ENCODE measurements at places on chromosomes 6 and 20.

GRCh38 chr20:16821211-16822089 is 73.3 kb downstream of the OTOR start:
- H3K4me3 ChIP-seq: no peak overlapping the region
- H3K36me3 ChIP-seq: no peaks in the 10 kb centered on the region
- DNase-seq: no peak
- no peaks in the 10 kb centered on the region for H3K27me3 ChIP-seq

GRCh38 chr6:24614043-24614420 is 32.0 kb downstream of the KIAA0319 start:
- no peak for DNase-seq
- no peaks in the 10 kb centered on the region for H3K27me3 ChIP-seq
- no peak overlapping the region for H3K27ac ChIP-seq

- no peaks in the 10 kb centered on the region for H3K27me3 ChIP-seq
- no peak overlapping the region for H3K27ac ChIP-seq
- H3K4me1 ChIP-seq: no peaks in the 10 kb centered on the region
- no peak overlapping the region for H3K4me3 ChIP-seq
- no peaks in the 10 kb centered on the region for H3K36me3 ChIP-seq
Observed at GRCh38 chr20:2619961-2620595, 32.4 kb upstream of the NOP56 start.

DNA sequence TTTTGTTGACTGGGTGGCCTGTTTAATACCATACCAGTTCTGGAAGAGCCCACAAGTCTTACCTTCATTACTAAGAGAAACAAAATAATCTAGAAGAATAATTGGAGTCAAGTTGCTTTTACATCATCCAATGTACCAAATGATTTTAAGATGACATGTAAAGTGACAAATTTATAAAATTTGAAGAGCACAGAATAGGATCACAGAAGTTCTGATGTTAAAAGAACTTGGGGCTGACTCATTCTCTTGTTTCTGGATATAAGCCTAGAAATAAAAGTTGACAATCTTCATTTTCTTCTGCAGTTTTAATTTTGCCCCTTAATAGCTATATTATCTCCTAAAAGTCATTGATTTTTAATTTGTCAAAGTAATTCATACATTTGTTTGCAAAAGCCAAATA is 317.5 kb upstream of the MARCKS start:
- H3K4me1 ChIP-seq: no peaks in the 10 kb centered on the region
- H3K27ac ChIP-seq: no peak overlapping the region
- H3K36me3 ChIP-seq: no peaks in the 10 kb centered on the region

DNA sequence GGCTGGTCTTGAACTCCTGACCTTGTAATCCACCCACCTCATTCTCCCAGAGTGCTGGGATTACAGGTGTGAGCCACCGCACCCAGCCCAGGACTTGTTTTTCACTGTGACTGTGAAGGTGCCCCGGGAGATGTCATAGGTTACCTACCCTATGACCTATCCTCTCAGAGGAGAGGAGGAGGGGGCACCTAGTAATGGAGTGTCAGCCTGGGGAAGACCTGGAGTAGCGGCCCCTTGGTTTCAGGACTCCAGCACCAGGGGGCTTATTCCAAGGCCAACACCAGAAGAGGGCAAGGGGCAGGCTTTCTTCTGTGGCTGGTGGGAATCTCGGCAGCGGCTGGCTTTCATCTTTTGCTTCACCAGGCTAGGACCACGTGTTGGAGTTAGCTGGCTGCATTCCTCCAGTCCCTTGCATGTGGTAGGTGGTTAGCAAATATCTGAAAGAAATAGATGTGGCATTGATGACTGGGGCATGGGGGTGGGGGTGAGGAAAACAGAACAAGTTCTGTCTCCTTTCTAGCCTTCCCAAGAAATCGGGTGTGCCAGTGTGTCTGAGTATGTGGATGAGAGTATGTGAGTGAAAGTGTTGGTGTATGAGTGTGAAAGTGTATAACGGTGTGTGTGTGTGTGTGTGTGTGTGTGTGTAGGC is 7.9 kb upstream of the ITPR3 start:
- H3K4me1 ChIP-seq: peaks cover 16% of the 10 kb centered on the region
- H3K27me3 ChIP-seq: no peaks in the 10 kb centered on the region
- no peaks in the 10 kb centered on the region for H3K36me3 ChIP-seq
- H3K4me3 ChIP-seq: no peak overlapping the region

DNA sequence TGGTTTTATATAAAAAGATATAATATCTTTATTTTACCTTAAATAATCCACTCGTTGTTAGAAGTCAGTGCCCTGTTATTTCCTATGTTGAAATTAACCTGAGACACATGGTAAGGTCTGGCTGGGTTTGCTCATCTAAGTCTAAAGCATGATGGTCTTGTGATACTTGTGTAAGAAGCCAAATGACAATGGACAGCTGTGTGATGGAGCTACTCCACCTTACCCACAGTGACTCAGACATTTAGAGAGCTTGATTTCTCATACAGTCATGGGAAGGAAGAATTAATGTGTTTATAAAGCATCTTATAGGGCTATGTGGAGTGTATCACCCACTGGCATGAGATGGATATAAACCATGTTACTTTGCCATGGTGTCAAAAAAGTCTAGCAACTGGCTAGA is 11.7 kb downstream of the CTCFL start:
- no peaks in the 10 kb centered on the region for H3K4me1 ChIP-seq
- no peak overlapping the region for H3K27ac ChIP-seq
- no peak for DNase-seq
- H3K4me3 ChIP-seq: no peak overlapping the region
- H3K36me3 ChIP-seq: no peaks in the 10 kb centered on the region
- no peaks in the 10 kb centered on the region for H3K27me3 ChIP-seq

- no peak overlapping the region for H3K4me3 ChIP-seq
- H3K27me3 ChIP-seq: no peaks in the 10 kb centered on the region
- H3K36me3 ChIP-seq: no peaks in the 10 kb centered on the region
Observed at GRCh38 chr6:168968228-168968627, 285.4 kb downstream of the THBS2 start.

DNA sequence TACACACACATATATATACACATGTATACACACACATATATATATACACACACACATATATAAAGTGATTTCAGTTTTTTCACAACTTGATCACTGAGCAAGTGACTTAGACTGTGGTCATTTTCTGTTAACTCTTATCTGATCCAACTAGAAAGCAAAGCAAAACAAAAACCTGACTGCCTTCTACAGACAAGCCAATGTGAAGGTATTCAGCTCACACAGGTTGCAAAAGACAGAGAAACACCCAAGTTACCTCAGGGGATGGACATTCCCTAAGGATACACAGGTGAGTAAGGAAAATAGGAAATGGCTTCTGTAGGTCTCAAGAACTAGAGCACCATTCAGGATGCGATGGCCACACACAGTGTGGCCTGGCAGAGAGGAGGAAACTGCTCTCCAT is 58.4 kb upstream of the IER3 start:
- H3K4me1 ChIP-seq: no peaks in the 10 kb centered on the region
- DNase-seq: no peak
- H3K36me3 ChIP-seq: no peaks in the 10 kb centered on the region

- H3K36me3 ChIP-seq: no peaks in the 10 kb centered on the region
- H3K4me3 ChIP-seq: no peak overlapping the region
- H3K27ac ChIP-seq: no peak overlapping the region
- no peaks in the 10 kb centered on the region for H3K4me1 ChIP-seq
- H3K27me3 ChIP-seq: no peaks in the 10 kb centered on the region
- DNase-seq: no peak
Observed at GRCh38 chr6:166775923-166776220, 148.8 kb upstream of the RPS6KA2 start.

DNA sequence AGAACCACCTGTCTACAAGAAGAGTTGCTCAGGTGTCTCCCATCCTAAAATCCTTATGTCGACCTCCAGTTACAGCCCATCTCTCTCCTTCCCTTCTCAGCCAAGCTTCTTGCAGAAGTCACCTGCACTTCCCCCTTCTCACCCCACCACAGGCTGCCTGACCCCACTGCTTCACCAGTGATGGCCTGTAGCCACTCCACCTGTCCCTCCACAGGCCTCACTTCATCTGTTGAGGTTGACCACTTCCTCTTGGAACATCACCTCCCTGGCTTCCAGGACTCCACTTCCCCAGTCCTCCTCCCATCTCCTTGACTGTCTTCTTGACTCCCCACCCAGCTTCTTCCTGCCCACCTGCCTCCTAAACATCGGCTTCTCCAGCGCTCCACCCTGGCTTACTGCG is 25.4 kb downstream of the MRPL14 start:
- no peak overlapping the region for H3K4me3 ChIP-seq
- no peaks in the 10 kb centered on the region for H3K27me3 ChIP-seq
- DNase-seq: no peak
- H3K4me1 ChIP-seq: no peaks in the 10 kb centered on the region
- peaks cover 36% of the 10 kb centered on the region for H3K36me3 ChIP-seq

DNA sequence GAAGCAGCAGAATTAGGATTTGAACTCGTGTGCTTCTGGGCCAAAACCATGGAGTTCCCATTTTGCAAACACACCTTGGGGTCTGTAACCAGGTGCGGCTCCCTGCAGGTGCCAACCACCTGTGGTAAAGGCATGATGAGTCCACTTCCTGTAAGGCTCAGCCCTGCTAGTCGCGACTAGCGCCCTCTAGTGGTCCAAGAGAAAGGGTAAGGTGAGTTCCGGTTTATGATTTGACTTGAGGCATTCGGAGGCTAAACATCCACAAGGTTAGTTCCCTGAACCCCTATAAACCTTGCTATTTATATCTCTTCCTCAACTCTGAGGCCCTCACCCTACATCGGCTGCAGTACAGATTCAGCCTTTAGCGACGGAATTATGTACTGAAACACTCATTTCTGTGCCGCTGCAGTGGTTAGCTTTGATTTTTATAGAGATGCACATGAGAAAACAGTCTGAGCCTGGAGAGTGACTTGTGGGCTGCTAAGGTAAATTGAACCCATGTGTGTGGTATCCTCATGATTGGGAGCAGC is 173.4 kb downstream of the PLCB1 start:
- H3K36me3 ChIP-seq: no peaks in the 10 kb centered on the region
- H3K4me1 ChIP-seq: peaks cover 43% of the 10 kb centered on the region
- no peak for DNase-seq
- no peak overlapping the region for H3K27ac ChIP-seq
- H3K4me3 ChIP-seq: no peak overlapping the region

DNA sequence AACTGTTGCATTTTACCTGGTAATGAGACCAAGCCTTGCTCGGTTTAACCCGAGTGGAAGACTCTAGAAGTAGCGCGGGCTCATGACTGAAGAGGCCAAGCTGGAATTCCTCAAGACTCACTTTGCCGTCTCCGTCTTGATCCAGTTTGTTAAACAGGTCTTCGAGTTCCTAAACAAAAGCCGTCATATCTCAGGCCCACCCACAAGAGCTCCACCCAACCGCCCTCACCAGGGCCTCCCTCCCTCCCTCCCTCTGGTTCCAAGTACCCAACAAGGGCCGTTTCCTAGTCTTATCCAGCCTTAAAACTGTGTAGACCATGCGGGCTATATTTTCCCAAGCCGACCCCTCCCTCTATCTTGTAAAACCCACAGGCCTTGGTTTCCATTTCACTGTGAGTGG is 81.4 kb downstream of the NINL start:
- H3K36me3 ChIP-seq: no peaks in the 10 kb centered on the region
- DNase-seq: no peak
- H3K27ac ChIP-seq: no peak overlapping the region
- H3K27me3 ChIP-seq: no peaks in the 10 kb centered on the region
- no peak overlapping the region for H3K4me3 ChIP-seq

GRCh38 chr6:148530976-148531375 is 188.3 kb downstream of the SASH1 start:
- peaks cover 66% of the 10 kb centered on the region for H3K36me3 ChIP-seq
- no peak overlapping the region for H3K4me3 ChIP-seq
- DNase-seq: no peak
- H3K27me3 ChIP-seq: no peaks in the 10 kb centered on the region
- peak overlapping the region; percentile 71 for H3K27ac ChIP-seq

DNA sequence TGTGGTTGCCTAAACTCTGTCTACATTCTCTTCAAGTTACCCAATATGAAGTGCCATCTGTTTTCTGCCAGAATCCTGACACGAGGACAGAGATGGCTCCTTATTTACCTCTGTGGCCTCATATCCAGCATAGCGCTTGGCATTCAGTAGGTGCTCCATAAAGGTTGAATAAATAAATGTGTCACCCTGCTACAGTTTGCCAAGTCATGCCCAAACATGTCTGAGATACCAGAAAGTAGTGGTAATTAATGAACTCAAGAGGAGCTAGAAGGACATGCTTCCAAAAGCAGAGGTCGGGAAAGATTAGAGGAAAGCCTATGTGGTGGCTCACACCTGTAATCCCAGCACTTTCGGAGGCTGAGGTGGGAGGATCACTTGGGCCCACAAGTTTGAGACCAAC is 30.9 kb upstream of the E2F3 start:
- H3K27ac ChIP-seq: no peak overlapping the region
- no peaks in the 10 kb centered on the region for H3K27me3 ChIP-seq
- no peaks in the 10 kb centered on the region for H3K4me1 ChIP-seq
- H3K36me3 ChIP-seq: no peaks in the 10 kb centered on the region

DNA sequence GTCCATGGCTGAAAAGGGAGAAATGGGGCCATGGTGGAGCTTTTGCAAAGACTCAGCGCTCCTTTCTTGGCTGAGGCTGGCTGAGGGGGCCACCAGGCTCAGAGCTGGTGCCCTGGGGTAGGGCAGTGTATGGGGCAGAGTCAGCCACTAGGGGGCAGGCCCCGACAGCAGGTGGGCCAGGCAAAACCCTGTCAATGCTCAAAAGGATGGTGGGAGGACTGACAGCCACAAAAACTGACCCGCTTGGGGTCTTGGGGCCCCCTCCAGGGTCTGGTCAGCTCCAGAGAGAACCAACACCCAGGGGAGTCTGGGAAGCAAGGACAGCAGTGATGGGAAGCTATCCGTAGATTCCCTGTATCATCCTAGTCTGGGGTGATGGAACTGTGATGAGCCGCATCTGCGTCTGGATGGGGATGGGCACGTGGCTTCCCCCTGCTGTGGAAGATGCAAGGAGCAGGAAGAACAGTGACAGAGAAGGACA is 306.9 kb downstream of the DHX35 start:
- no peak overlapping the region for H3K27ac ChIP-seq
- H3K4me1 ChIP-seq: peaks cover 27% of the 10 kb centered on the region
- peak; percentile 70 for DNase-seq
- no peaks in the 10 kb centered on the region for H3K36me3 ChIP-seq

GRCh38 chr6:50091641-50092040 is 41.9 kb upstream of the DEFB112 start:
- H3K4me1 ChIP-seq: no peaks in the 10 kb centered on the region
- no peak for DNase-seq
- no peaks in the 10 kb centered on the region for H3K27me3 ChIP-seq
- H3K27ac ChIP-seq: no peak overlapping the region
- H3K4me3 ChIP-seq: no peak overlapping the region

- H3K4me3 ChIP-seq: no peak overlapping the region
- peaks cover 9% of the 10 kb centered on the region for H3K36me3 ChIP-seq
- H3K27ac ChIP-seq: no peak overlapping the region
- peaks cover 43% of the 10 kb centered on the region for H3K4me1 ChIP-seq
- peak; percentile 71 for DNase-seq
Observed at GRCh38 chr20:63736893-63737694, 630 bp downstream of the LIME1 start.

GRCh38 chr6:140203661-140204147 is 829.3 kb upstream of the CITED2 start:
- H3K4me3 ChIP-seq: no peak overlapping the region
- peaks cover 16% of the 10 kb centered on the region for H3K4me1 ChIP-seq
- no peak for DNase-seq
- no peaks in the 10 kb centered on the region for H3K27me3 ChIP-seq
- peak overlapping the region; percentile 8 for H3K27ac ChIP-seq

- H3K36me3 ChIP-seq: no peaks in the 10 kb centered on the region
- H3K27me3 ChIP-seq: no peaks in the 10 kb centered on the region
- no peak overlapping the region for H3K27ac ChIP-seq
- no peak overlapping the region for H3K4me3 ChIP-seq
- H3K4me1 ChIP-seq: no peaks in the 10 kb centered on the region
Observed at GRCh38 chr6:162921062-162921461, 193.3 kb downstream of the PACRG start.
